ENCODE measurements at places on chromosomes 4 and X. TPM values are rescaled to one million over a fixed set of nuclear protein-coding genes. Genes with fewer than 3 reads are reported as not detected.

GRCh38 chr4:130675266-130675665, 1579.3 kb downstream of the C4orf33 start:
- no peak for DNase-seq

DNA sequence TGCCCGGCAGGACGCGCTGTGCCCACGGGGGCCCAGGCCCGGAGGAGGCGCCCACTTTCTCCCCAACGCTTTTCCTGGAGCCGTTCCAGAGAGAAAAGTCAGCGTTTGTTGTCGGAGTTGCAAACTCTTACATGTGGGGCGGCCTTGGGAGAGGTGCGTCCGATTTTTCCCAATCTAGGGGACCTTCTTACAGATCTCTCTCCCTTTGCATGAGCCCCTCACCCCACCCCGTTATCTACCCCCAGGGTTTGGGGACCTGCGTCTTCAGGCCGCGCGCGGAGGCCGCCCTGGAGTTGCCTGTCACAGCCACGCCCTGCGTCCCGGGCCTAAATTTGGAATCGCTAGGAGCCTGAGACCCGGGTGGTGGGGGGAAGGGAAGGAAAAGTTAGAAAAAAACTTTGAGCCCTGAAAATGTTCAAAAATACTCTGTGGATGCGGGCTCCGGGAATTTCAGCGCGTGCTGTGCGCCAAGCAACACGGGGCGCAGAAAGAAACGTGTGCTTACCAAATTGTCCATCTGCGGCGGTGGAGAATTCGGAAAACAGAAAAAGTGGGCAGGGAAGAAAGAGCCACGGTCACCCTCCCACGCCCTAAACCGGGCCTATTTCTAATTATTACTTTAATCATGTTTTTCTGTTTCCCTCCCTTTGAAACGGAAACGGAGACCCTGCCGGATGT, 587 bp downstream of the CD99 start:
- peak; percentile 36 for DNase-seq

DNA sequence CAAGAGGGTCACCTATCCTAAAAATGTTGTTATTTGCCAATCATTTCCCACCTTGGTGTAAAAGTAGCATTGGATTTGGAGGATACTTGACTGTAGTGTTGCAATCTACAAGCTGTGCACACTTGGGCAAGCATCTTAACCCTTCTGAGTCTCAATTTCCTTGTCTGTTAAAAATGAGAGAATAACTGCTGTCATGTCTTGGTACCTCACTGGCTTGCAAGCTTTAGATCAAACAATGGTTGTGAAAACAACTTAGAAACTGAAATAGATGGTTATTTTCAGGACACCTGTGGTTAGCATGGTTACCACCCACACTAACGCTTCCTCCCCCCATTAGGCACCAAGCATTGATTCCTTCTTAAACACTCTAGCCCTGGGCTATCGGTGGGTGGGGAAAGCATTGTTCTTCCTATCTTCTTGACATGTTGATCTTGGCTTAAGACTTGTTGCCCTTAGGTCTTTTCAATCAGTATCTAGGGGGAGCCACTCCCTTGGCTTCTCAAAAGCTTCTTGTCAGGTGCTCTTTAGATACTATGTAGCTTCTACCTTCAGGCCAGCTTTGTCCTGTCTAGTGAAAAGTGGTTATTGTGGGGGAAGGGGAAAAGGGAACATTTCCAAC, 10.6 kb upstream of the AMOT start:
- DNase-seq = no peak

DNA sequence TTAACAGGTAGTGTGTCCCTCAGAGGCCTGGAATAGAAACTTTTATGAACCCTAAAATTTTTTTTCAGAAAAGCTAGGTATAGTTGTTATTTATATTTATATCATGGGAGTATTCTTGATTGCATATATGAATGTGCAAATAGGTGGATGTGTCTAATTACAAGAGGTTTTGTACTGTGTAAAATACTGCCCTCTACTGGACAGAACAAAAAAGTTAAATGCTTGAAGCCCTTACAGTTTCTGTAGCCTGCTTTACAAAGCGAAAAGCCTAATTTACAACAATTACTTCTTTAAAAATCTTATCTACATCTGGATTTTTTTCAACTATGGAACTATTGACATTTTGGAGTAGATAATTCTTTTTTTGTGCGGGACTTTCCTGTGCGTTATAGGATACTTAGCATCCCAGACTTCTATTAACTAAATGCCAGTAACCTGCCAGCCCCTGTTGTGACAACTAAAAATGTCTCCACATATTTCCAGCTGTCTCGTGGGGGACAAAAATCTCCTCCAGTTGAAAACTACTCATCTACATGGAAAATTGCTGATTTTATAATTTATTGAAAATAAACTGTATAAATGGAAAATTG, 35.1 kb downstream of the ENPEP start:
- DNase-seq = peak; percentile 54

DNA sequence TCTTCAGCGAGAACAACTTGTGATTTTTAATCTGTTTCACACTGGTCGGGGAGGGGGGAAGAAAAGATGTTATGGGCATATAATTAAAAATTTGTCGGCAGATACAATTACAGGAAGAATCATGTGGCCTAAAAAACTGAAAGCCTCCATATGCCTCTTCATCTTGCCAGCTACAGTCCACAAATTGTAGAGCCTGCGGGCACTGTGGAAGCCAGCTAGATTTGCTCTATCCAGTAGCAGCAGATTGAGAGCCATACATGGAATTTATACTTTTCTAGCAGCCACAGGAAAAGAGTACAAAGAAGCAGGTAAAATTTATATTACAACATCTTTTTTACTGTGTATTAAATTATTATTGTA, 147.3 kb downstream of the TBL1X start:
- DNase-seq = no peak

Gene SLITRK4
- total RNA-seq = not detected

DNA sequence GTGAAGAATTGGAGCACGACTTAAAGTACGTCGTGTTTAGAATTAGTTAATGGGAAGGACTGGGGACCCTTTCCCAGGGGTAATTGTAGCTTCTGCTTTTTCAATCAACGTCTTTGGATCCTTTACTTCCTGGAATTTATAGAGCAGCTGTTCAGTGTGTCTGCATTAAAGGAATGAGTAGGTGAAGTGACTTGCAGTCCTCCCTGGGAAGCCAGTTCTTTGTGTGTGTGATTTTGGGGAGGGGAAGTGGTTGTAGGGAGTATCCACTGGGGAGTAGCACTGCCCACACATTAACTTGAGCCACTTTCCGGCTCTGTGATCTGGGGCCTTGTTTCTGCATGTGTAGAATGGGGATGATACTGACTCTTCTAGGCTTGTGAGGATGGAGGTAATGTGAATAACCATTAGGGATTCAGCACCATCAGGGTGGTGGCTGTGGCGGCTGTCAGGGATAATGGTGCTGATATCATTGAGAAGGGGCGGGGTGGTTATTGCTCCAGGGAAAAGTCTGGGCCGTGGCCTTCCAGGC, 54.7 kb downstream of the TMEM131L start:
- DNase-seq = no peak

DNA sequence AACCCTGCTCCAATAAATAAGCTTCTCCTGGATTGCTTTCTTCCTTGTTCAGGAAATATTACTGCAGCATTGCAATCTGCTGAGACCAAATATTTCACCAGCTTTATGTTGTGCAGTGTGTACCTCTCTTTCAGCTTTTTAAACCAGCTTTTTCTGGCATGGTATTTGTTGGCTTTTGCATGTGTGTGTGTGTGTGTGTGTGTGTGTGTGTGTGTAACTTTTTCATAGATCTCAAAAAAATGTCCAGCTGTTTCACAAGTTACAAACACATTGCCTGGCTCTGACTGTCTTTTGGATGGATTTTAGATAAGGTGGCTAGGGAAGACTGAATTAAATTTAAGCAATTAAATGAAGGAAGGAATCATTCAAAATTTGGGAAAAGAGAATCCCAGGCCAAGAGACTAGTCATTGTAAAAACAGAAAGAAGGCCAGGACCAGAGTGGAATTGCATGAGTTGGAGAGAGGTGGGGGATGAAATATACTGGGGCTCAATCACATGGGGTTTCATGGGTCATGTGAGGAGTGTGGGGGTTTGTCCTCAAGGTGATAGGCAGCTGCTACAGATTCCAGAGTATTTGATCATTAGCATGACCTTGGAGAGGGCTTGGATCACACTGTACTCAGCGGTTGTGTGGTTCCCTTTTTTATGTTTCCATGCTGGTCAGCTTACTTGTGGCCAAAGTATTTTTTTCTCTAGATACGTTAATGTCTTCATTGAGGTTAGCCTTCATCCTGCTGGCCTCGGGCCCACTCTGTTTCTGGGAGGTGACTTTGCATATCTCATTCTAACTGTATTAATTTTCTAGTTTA, 357.7 kb upstream of the BOD1L1 start:
- DNase-seq = no peak

Gene SORCS2
- total RNA-seq = not detected

- no peak for DNase-seq
These were observed 67.0 kb downstream of the FAM13A start for GRCh38 chr4:88989990-88990389.

Gene SPATA18
- total RNA-seq = not detected

Gene PDCL2
- total RNA-seq = 1.2 TPM

DNA sequence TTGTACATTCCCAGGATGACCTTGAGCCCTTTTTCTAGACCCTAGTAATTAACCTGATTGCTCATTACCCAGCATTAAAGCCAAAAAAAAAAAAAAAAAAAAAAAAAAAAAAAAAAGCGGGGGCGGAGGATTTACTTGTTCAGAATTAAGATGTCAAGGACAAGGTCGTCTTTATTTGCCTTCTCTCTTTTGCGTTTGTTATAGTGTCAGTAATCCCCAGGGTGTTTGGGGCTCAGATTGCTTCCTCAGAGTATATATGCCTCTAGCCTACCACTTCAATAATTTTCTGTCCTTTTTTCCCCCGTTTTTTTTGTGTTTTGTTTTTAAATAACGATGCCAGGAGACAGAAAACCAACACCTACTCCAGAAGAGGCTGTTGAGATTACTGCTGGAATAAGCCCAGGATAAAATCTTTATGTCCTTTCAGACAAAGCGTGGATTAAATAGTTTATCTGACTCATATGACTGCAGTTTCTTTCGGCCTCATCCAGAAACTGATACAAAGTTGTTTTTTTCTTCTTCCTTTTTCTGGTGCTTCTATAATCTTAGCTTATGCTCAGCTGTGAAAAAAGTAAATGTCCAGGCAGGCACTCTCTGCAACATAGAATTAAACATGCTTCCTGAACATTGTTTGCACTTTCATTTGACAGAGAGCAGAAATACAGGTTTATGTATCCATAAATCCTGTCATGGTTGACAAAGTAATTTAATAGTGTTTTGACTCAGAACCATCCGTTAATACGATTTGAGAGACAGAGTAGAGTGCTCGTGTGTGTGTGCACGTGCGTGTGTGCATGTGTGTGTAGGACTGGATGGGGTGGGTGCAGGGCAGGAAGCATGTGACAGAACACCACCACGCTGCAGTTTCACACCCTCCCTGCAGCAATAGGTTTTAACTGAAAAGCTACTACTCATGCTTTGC, 138.6 kb downstream of the AFF1 start:
- no peak for DNase-seq

Gene SAT1
- 49.2 TPM for total RNA-seq

- no peak for DNase-seq
These were observed 1.4 kb downstream of the AMMECR1 start for GRCh38 chrX:110316351-110317060.

- DNase-seq = no peak
These were observed 26.7 kb downstream of the NR3C2 start for GRCh38 chr4:148415500-148415899.

- no peak for DNase-seq
These were observed 23.0 kb upstream of the CCDC149 start for GRCh38 chr4:24935856-24936255.

Gene MAGEE2
- total RNA-seq = not detected

- DNase-seq = peak; percentile 12
These were observed 2.4 kb downstream of the ANKRD50 start for GRCh38 chr4:124710015-124710741.

- peak; percentile 25 for DNase-seq
These were observed 487 bp downstream of the TBCK start for GRCh38 chr4:106315476-106315967.

DNA sequence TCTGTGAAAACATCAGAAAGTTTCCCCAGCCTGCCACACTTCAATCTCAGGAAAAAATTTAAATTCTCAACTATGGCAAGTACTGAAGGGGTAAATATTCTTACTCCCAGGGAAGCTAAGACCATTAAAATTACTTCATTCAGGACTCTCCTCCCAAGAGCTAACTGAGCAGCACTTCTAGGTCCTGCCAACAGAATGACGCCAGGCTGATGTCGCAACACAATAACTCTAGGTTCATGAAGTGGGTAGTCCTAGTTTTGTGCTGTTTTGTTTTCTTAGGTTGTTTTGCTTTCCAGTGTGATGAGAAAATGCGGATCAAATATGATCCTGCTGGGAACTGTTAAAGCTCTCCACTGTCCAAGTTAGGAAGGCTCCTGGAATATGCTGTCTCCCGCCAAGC, 180.0 kb downstream of the NKX6-1 start:
- no peak for DNase-seq

All from K562 (cell line).